ENCODE measurements at places on chromosomes 1 and 21. TPM values are rescaled to one million over a fixed set of nuclear protein-coding genes. Genes with fewer than 3 reads are reported as not detected.

GRCh38 chr1:997993-998744 lies 1.7 kb downstream of the HES4 start:
- no peak overlapping the region for H3K27ac ChIP-seq
- no peaks in the 10 kb centered on the region for H3K36me3 ChIP-seq
- DNase-seq, result peak; percentile 39

GRCh38 chr21:36887963-36888362 lies 78.5 kb downstream of the HLCS start:
- peaks cover 35% of the 10 kb centered on the region for H3K36me3 ChIP-seq
- no peak overlapping the region for H3K4me3 ChIP-seq
- H3K4me1 ChIP-seq, result peaks cover 11% of the 10 kb centered on the region
- no peaks in the 10 kb centered on the region for H3K27me3 ChIP-seq

DNA sequence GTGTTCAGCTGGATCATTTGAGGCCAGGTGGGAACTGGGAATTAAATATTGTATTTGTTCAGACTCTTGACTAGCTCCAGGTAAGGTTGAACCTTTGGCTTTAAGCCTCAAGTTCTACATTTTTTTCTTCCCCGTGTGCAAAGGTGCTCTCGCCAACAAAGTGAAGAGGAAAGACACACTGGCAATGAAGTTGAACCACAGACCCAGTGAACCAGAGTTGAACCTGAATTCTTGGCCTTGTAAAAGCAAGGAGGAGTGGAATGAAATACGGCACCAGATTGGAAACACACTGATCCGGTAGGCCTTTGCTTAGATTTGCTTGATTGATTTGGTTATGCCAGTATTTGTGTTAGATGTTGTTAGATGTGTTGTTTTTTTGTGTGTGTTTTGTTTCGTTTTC lies 25.5 kb upstream of the RCC1 start:
- peaks cover 4% of the 10 kb centered on the region for H3K4me1 ChIP-seq
- H3K27ac ChIP-seq, result no peak overlapping the region
- DNase-seq, result no peak
- H3K36me3 ChIP-seq, result peaks cover 19% of the 10 kb centered on the region

The HMGCS2 gene
- 74.1 TPM for total RNA-seq

DNA sequence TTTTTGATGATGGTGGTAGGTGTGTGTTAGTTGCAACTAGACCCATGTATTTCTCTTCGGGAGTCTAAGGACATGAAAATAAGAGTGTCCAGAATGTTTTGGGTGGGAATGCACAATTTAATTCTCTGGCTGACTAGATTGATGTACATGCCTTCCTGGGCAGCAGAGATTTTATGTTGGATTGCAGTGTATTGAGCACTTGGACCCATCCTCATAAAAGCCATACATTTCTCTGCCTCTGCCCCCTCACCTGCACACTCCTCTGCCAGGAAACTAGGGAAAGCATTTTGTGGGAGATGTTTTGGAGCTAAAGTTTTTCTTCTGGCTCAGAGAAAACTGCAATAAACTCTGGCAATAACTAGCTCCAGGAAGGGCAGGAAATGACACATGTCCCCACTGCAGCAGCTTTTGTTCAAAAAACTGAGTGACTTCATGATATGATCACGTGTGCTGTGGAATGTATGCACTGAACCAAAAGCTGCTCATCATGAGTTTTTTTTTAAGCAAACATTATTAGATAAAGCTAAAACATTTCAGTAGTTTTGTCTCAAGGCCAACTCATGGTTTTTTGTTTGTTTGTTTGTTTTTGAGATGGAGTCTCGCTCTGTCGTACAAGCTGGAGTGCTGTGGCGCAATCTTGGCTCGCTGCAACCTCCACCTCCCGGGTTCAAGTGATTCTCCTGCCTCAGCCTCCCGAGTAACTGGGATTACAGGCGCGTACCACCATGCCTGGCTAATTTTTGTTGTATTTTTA lies 17.6 kb downstream of the RIT1 start:
- peaks cover 28% of the 10 kb centered on the region for H3K36me3 ChIP-seq
- no peaks in the 10 kb centered on the region for H3K27me3 ChIP-seq
- DNase-seq, result peak; percentile 72
- no peak overlapping the region for H3K4me3 ChIP-seq
- peaks cover 19% of the 10 kb centered on the region for H3K4me1 ChIP-seq

The SPRR2A gene
- not detected for total RNA-seq

DNA sequence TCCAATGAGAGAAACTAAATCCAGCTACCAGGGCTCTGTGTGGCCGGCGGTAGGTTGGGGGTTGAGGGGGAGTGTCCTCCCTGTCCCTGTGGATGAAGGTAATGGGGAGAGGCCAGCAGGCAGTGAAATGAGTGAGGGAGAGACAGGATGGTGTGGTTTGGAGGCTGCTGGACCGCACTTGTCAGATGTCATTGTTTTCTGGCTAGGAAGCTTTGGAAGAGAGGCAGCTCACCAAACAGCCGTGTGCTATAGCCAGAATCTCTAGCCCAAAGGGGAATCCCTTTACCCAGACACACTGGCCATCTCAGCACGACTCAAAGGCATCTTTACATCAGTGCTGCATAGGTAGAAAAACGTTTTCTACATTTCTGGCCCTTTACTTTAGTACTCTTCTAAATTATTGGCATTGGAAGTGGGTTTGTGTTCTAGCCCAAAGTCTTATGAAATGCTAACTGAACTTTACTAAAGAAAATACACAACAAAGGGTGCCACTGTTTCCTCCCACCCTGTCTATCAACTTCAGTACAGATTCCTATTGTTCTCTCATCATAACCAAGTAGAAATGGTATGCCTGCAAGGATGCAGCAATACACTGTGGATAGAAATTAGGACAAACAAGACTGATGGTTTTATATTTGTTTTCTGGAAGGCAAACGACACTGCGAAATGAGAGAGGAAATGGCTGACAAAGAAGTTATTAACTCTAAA lies 95.9 kb upstream of the COA6 start:
- H3K27me3 ChIP-seq, result peaks cover 7% of the 10 kb centered on the region
- no peak overlapping the region for H3K4me3 ChIP-seq
- H3K36me3 ChIP-seq, result no peaks in the 10 kb centered on the region
- DNase-seq, result no peak
- H3K4me1 ChIP-seq, result no peaks in the 10 kb centered on the region
- no peak overlapping the region for H3K27ac ChIP-seq

GRCh38 chr1:246527402-246528088 lies 20.5 kb upstream of the SMYD3 start:
- H3K27ac ChIP-seq, result no peak overlapping the region
- H3K4me1 ChIP-seq, result no peaks in the 10 kb centered on the region
- no peaks in the 10 kb centered on the region for H3K36me3 ChIP-seq
- H3K4me3 ChIP-seq, result no peak overlapping the region
- no peak for DNase-seq

The PPM1J gene
- not detected for total RNA-seq

The CA6 gene
- not detected for total RNA-seq

The MTMR11 gene
- 169 TPM for total RNA-seq
